ENCODE measurements at places on chromosomes 6 and 20. TPM values are rescaled to one million over a fixed set of nuclear protein-coding genes. Genes with fewer than 3 reads are reported as not detected.

RWDD1 gene
- total RNA-seq: 37.8 TPM

SEL1L2 gene
- not detected for total RNA-seq

DNA sequence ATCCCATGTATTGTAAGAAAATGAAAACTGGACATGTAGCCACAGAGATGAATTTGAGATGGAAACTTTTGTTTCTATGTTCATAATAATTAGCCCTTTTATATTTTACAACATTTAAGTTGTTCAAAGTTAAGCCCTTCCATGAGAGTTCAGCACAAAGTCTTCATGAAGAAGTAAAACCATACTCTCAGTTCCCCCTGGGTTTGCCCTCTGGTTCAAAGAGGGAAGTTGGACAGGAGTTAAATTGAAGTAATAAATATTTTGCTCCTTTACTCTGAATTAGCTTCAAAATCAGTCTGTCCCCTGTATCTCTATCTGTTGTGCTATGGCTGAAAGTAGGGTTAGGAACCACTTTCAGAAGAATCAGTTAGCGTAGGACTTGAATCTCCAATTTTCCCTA is 31.1 kb downstream of the PHACTR2 start:
- H3K27me3 ChIP-seq: no peaks in the 10 kb centered on the region
- no peak overlapping the region for H3K27ac ChIP-seq
- DNase-seq: no peak
- H3K4me1 ChIP-seq: no peaks in the 10 kb centered on the region
- H3K4me3 ChIP-seq: no peak overlapping the region

- H3K27ac ChIP-seq: no peak overlapping the region
- DNase-seq: no peak
- no peaks in the 10 kb centered on the region for H3K36me3 ChIP-seq
- H3K4me3 ChIP-seq: no peak overlapping the region
- H3K4me1 ChIP-seq: no peaks in the 10 kb centered on the region
- H3K27me3 ChIP-seq: peaks cover 10% of the 10 kb centered on the region
Measured at GRCh38 chr6:136012198-136012887, 160.8 kb downstream of the PDE7B start.

DNA sequence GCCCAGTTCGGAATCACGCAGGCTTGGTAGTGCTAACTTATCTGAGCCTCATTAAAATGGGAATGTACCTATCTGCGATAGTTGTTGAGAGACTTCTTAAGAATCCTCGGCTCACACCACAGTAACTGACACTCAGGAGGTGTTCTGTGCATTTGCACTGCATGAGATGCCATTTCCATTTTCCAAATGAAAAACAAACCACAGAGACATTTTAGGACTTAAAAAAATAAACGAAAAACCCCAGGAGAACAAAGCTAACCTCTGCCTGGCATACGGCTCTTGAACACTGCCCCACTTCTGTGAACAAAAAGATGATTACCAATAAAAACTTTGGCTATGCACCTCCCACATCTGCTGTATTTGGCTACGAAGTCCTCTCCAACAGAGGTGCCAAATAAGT is 37.6 kb downstream of the BEND3 start:
- H3K27ac ChIP-seq: no peak overlapping the region
- H3K4me1 ChIP-seq: peaks cover 12% of the 10 kb centered on the region
- H3K36me3 ChIP-seq: no peaks in the 10 kb centered on the region
- no peak for DNase-seq
- no peaks in the 10 kb centered on the region for H3K27me3 ChIP-seq

GRCh38 chr6:13378669-13379590 is 50.6 kb upstream of the TBC1D7 start:
- H3K27ac ChIP-seq: no peak overlapping the region
- H3K4me1 ChIP-seq: peaks cover 25% of the 10 kb centered on the region
- H3K4me3 ChIP-seq: no peak overlapping the region
- no peak for DNase-seq
- H3K27me3 ChIP-seq: no peaks in the 10 kb centered on the region

All from activated CD4-positive, alpha-beta memory T cell treated with anti-CD3 and anti-CD28 coated beads, Interleukin-2, amount 10 ng/mL, durations not matched to agents 7 days and 5 days (primary cell).